Common myeloid progenitor, CD34-positive (primary cell): ENCODE measurements at places on chromosomes 6 and 20.

DNA sequence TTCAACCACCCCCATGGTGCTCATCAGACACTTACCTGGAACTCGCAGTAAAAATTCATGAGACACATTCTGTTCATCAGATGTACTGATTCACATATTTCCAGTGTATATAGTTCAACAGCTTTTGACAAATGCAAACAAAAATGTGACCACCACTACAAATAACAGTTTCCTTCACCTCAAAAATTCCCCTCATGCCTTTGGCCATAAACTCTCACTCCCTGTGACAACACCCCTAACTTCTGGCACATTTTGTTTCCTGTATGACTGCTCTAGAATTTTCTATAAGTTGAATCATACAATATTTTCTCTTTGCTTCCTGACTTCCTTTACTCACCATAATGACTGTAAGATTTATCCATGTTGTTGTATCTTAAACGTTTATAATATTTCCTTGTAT lies 63.7 kb downstream of the C6orf118 start:
- DNase-seq: no peak

DNA sequence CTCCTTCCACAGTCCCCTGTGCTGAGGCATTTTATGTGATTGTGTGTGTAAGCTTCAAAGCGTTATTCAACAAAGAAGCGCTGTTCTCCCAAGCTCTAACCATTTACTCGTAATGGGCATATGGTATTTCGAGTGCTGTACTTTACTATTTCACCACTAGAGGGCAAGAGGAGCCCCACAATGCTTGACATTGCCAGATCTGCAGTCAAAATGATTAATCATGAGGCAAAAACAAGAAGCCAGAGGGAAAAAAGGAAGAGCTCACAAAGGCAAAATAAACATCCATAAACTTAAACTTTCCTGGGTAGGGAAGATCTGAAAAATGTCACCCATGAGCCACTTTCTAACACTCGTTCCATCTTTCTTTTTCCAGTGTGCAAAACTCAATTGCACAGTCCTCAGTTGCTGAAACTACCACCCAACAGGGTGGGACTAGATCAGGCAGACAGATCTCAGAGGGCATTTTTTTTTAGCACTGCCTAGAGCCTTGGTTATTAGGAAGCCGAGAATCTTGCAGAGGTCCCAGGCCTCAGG lies 215.0 kb upstream of the PLCB4 start:
- DNase-seq: peak; percentile 80

DNA sequence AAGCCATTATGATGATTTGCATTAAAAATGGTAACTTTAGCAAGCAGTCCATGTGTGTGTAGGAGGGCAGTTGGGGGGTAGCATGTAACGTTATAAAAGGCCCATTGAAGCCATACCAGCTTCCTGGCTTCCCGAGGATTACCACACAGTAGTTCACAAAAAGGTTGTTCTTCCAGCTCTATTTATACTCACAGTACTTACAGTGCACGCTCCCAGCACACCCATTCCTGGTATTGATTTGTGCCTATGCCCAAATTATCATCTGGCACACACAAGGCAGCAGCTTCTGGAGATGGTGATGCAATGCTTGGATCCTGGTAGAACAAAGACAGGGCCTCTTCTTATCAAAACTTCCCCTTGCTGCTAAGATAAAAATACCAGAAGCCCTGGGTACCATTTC lies 436.8 kb downstream of the HAO1 start:
- no peak for DNase-seq

GRCh38 chr6:36488221-36488620 lies 45.4 kb downstream of the KCTD20 start:
- DNase-seq: no peak

DNA sequence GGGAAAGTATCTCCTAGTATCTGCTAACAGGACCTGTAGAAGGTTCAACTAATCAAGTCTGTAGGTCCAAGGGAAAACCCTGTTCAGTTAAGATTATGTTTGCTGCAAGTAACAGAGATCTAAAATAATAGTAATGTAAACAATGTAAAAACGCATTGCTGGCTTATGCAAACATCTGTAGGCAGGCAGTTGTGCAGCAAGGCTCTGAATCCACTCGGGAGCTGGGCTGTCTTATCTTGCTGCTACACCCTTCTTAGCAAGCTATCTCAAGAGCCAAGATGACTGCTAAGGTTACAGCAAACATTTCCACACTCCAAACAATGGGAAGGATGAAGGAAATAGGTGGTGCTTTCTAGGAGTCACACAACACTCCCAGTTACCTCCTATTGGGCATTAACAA lies 397.3 kb upstream of the NRSN1 start:
- DNase-seq: peak; percentile 31

- DNase-seq: no peak
Observed at GRCh38 chr6:44645276-44645675, 257.8 kb downstream of the CDC5L start.

GRCh38 chr6:14658886-14659561 lies 541.5 kb downstream of the CD83 start:
- DNase-seq: peak; percentile 88

DNA sequence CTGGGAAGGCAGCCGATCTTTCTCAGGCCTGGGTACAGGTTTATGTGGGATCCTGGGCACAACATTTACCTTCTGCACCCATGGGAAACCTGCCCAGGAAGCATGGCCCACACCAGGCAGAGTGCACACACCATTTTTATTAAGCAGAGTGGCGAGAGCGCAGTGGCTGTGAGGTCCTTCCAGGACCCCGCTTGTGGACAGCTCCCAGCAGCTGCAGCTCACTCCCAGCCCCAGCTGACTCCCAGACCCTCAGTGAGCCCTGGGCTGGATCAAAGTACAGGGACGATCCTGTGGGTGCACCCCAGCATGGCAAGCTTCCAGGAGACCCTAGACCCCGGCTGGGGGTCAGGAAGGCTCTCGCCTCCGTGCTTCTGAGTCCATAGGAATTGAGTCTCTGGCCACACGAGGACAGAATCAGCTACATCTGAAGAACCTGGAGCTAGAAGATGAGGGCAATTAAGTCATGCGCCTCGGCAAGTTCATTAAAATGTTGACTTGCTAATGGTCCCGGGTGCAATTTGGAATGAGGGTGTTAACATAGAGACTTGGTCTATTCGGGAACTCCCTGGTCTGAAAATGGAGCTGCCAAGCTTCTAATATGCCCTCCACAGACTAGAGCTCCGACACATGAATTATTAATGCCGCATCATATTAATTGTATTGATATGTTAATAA lies 65.4 kb upstream of the SLCO4A1 start:
- no peak for DNase-seq

DNA sequence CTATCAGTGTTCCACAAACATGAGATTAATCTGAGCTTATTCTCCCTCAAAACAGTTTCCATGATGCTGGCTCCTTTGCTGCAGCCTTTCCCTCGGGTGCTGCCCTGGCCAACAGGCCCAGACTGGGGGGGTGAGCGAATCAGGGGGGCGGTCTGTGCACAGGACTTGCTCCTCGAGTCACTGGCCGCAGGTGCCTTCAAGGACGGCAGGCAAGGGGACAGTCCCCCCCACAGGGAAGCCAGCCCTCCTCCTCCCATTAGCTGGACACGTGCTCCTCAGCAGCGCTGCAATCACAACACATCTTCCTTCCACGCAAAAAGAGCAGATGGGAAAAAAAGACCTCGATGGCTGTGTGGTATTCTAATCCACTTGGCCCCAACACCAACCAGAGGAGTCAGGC lies 10.0 kb downstream of the YTHDF1 start:
- DNase-seq: no peak

DNA sequence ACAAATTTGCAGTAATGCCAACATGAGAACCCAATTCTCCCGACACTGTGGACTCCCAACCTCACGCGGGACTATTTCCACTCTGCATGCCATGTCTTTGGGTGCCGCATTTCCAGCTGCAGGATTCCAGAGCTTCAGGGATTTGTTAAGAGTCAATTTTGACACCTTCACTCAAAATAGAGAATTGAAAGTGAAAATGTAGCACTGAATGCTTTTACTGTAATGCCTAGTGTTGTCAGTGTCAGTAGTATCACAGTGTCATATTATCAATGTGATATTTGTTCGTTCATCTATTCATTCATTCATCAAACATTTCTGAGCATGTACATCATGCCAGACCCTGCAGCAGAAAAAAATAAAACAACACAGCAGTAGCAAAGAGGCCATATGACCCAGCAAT lies 13.4 kb upstream of the FAM50B start:
- DNase-seq: no peak

DNA sequence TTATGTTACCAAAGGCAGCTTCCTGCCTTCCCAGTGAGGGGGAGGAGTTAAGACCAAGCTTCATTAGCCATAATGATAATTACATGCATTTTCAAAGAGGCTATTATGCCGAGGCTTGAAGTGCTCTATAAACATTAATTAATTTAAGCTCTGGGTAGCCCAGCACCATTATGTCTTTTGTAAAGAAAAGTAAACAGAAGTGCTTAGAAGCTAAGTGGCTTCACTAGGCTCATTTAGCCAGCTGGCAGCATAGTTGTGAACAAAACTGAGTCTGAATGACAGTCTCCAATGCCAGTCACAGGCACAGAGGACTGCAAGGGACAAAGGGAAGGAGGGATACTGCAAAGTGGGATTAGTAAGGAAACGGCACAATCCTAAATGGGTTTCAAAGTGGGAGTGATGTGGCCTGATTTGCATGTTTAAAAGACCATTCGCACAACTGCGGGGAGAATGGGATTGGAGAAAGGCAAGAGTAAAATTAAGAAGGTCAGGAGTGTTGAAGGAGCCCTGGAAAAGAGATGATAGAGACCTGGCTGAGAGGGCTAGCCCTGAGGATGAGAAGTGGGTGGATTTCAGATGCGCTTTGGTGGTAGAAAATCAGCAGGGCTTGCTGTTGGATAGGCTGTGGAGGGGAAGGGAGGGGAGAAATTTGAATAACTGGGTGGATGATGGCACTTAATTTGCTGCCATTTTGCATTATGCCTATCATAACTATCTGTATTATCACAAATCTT lies 20.1 kb upstream of the ISM1 start:
- DNase-seq: no peak

DNA sequence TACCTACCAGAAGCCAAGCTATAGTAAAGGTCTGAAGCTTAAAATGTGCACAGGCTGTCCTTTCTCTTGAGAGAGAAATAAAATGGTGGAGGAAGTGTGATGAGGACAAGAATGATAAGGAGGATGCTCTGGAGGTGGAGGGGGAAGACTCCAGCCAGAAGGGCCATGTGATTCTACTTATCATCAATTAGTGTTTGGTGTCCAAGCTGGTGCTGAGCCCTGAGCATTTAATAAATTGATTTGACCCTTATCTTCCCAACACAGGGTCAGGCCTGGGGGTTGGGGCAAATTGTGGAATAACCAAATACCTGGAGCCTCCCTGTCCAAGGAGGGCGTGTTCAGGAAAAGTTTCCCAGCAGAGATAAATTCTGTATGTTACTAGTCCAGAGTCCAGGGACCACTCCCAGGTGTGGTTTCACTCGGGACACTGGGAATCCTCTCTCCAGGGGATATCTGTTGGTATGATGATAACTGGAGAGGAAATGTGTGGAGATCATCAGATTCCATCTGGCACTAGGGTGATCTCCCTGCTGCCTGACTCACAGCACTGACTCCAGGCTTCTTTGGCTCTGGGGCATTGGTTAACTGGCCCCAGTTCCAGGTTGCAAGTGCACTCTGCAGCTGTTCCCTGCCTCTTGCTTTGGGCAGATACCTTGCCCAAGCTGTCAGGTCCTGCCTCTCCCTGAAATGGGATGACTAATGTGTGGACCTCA lies 3.8 kb upstream of the MYBL2 start:
- DNase-seq: no peak

GRCh38 chr20:10992731-10993130 lies 318.9 kb upstream of the JAG1 start:
- no peak for DNase-seq

- DNase-seq: peak; percentile 88
Observed at GRCh38 chr6:36114798-36115408, 15.4 kb upstream of the MAPK13 start.

GRCh38 chr6:129368076-129368475 lies 341.9 kb downstream of the ARHGAP18 start:
- no peak for DNase-seq
